ENCODE measurements at places on chromosomes 13 and 19.

- DNase-seq = no peak
Observed at GRCh38 chr13:97188207-97188606, 33.9 kb upstream of the MBNL2 start.

- no peak for DNase-seq
Observed at GRCh38 chr19:45179072-45179891, 698 bp downstream of the BLOC1S3 start.

- no peak for DNase-seq
Observed at GRCh38 chr13:109374609-109375200, 411.7 kb downstream of the IRS2 start.

DNA sequence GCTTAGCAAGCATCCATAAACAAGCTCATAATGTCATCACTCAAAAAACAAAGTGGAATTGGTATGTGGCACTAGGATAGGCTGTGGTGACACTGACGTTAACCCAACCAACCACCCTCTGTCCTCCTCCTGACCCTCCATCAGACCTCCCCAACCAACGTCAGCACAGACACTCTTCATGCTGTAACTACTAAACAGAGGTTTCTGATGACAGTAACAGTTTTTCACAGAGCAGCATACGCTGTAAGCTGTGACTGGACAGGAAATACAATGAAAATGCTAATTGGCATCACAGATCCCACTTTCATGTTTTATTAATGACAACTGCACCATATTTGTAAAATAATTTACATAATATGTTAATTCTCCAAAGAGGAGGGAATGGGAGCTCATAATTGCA, 238.0 kb downstream of the IRS2 start:
- DNase-seq = no peak

DNA sequence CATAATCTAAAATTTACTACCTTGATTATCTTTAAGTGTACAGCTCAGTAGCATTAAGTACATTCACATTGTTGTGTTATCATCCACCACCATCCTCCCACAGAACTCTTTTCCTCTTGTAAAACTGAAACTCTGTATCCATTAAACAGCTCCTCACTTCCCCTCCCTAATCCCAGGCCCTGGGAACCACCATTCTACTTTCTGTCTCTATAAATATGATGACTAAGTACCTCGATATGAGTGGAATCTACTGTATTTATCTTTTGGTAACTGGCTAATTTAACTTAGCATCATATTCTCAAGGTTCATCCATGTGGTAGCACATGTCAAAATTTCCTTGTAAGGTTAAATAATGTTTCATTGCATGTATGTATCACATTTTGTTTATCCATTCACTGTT, 49.0 kb upstream of the POMP start:
- DNase-seq = no peak

- DNase-seq = no peak
Observed at GRCh38 chr19:38264486-38265212, at the start of gene SPINT2. SPINT2 (plus strand) TSS chr19:38264573; CDS start chr19:38264893, 320 bp downstream.

- DNase-seq = no peak
Observed at GRCh38 chr19:39498798-39499642, at the start of gene DLL3. DLL3 (plus strand) TSS chr19:39498947; CDS start chr19:39498975, 28 bp downstream.

- DNase-seq = no peak
Observed at GRCh38 chr19:9353011-9353410, 9.8 kb upstream of the ZNF177 start.

GRCh38 chr13:68056816-68057710, 826.9 kb upstream of the PCDH9 start:
- DNase-seq = no peak

DNA sequence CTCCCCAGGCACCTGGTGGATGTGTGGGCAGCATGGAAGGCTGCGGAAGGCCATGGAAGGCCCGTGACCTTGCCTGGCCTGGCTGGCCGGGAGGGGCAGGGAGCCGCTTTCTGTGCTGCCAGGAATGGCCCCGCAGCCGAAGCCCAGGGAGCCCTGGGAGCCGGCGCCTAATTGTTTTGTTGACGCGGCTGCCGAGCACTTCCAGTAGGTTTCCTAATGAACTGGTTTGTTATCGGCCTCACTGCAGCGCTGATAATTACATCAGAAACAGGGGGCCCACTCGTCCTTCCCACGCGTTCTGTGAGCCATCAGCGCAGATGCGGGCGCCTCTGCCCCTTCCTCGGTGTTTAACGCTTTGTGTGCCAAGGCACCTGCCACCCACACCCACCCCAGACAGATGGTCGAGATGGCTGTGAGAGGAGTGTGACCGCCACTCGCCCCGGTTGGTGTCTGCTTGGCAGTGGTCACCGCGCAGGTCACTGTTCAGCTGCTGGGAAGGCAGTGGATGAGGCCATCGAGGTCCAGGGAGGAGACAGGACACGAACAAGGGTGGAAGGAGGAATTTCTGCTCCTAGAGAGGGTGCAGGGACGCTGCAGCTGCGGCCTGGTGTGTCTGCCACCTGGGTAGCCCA, 124.5 kb downstream of the KDM4B start:
- DNase-seq = no peak

- no peak for DNase-seq
Observed at GRCh38 chr13:68509734-68510621, 1279.8 kb upstream of the PCDH9 start.

- no peak for DNase-seq
Observed at GRCh38 chr19:16957151-16957701, 68.4 kb downstream of the F2RL3 start.

DNA sequence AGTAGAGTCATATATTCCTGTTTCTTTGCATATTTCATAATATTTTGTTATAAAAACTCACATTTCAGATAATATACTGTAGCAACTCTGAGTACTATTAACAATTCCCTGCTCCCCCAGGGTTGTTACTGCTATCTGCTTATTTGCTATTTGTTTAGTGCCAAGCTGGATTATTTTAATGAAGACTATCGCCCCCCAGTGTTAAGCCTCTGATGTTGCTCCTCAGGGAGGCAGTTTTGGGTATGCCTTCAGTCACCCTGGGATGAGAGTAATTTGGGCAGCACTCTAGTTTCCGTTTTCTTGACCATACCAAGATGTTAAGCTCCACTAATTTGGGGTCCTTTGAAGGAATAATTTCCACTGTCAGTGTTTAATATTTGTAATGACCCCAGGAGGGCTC, 46.0 kb downstream of the MICU2 start:
- no peak for DNase-seq

DNA sequence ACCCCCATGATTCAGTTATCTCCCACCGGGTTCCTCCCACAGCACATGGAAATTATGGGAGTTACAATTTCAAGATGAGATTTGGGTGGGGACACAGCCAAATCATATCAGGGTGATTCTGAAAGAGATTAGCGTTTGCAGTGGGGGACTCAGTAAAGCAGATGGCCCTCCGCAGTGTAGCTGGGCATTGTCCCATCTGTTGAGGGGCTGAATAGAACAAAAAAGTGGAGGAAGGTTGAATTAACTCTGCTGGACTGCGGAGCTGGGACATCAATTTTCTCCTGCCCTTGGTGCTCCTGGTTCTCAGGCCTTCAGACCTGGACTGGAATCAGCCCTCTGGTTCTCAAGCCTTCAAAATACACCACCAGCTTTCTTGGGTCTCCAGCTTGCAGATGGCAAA, 55.2 kb upstream of the CACNA1A start:
- DNase-seq = no peak

GRCh38 chr19:48573163-48573505, 21.2 kb downstream of the SULT2B1 start:
- DNase-seq = no peak

DNA sequence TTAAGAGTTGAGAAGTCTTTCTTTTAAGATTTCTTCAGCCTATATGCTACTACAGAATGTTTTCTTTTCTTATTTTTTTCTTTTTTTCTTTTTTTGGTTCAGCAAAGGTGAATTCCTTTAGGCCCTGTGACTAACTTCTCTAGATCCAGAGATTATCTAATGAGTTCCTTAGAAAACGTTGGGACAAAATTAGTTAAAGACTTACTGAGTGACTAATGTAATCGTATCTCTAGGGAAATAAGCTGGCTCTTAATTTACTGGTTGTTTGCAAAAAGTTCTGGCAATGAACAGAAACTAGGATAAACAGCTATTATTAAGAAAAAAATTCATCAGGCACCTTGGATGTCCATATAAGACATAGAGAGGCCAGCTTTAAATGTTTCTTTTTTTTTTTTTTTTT, 30.7 kb upstream of the CSNK1A1L start:
- DNase-seq = no peak

- no peak for DNase-seq
Observed at GRCh38 chr13:110240352-110240751, 66.6 kb downstream of the COL4A1 start.

- peak; percentile 11 for DNase-seq
Observed at GRCh38 chr19:51724543-51724942, 752 bp upstream of the HAS1 start.

DNA sequence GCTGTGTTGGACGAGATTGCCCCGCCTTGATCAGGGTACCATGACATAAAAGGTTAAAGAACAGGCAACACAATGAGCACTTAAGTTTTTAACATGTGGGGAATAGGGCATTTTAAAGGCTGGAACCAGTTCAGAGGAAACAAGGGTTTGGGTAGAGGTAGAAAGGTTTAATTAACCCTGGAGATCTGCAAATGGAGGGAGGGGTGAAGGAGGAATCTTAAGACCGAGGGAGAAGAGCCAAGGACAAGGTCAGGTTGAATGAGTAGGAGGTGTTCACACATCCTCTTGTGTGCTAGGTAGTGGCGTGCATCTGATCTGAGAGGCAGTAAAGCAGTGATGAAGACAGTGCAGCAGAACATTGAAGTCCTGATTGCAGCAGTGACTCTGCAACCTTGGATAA, 28.5 kb downstream of the SKA3 start:
- DNase-seq = no peak

DNA sequence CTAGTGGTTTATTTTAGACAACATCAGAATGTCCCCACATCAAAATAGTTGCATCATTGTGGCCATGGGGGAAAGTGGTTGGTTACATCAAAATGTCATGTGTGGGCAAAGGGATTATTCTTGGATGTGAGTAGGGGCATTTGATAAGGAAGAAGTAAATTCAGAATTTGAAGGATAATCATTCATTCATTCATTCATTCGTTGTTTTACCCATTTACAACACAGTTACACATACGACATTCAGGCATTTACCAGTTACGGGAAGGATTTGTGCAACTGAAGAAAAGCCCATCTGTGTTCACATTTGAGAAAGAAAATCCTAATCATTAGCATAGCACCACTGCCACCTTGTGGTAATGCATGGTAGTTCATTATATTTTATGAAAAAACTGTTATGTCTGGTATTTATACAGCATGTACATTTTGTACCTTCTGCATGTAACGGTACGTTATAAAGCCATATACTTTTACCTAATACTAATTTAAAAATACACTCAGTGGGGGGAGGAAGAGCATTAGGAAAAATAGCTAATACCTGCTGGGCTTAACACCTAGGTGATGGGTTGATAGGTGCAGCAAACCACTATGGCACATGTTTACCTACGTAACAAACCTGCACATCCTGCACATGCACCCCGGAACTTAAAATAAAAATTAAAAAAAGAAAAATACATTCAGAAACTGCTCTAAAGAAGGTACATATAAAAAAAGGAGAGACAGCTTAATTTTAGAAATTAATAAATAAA, 62.1 kb downstream of the DGKH start:
- DNase-seq = peak; percentile 60

DNA sequence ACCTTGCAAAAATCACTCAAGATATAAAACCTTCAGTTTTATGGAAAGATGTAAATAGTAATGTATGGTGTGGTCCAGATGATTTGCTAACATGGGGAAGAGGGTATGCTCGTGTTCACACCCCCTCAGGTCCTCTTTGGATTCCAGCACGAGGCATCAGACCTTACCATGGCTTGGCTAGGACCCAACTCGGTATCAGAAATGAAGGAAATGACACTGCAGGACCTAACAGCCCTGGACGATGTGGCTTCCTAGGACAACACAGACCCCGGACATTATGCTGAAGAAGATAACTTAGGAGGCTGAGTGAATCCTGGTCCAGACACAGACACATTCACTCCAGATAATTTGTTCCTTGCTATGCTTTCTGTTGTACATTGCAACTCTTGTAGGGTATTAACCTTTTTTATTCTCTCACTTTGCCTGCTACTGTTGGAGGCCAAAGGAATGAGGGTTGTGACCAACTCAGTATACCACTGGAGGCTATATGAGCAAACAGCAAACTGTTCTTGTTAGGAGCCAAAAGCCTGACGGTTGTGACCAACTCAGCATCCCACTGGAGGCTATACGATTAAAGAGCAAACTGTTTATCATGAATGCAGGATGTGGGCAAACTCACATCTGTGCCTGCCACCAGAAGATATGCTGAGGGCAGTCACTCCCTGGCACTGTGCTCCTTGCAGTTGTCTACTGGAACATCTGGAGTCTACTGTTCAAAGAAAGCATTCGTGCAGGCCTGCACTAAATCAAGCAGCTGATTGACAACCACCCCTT, 121.7 kb downstream of the ZNF429 start:
- no peak for DNase-seq

Measured in globus pallidus (tissue), 1 donor.